ENCODE measurements at places on chromosomes 3 and 15. TPM values are rescaled to one million over a fixed set of nuclear protein-coding genes. Genes with fewer than 3 reads are reported as not detected.

DNA sequence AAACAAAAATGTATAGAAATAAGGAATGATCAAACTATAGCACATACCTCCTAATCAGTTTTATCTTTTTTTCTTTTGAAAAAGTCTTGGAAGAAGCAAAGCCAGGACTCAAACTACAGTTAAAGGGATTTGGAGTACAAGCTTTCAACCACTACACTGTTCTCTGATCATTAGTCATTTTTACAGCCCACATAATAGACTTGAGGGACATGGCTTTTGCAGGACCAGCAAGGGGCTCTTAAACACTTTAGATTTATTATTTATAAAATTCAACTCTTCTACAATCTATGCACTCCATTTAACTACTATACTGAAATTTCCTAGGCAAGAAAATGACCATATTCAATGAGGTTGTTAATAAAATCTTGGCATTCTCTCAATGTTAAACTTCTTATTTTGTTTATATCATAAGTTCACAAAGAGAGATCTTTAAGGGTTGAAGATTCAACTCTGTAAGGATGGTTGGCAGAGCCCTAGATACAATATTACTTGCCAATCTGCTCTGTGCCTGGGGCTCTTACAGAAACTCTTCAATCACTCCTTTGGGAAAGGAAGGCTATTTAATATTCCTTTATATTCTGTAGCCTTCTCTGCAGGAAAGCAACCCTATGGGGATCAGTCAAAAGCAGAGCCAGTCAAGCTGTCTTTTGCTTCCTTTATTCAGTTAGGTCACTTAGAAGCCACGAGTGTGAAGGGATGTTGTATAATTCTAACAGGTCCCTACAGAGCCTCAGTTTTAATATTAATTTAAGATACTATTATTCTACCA lies 557.7 kb upstream of the SGO1 start:
- DNase-seq: no peak

DNA sequence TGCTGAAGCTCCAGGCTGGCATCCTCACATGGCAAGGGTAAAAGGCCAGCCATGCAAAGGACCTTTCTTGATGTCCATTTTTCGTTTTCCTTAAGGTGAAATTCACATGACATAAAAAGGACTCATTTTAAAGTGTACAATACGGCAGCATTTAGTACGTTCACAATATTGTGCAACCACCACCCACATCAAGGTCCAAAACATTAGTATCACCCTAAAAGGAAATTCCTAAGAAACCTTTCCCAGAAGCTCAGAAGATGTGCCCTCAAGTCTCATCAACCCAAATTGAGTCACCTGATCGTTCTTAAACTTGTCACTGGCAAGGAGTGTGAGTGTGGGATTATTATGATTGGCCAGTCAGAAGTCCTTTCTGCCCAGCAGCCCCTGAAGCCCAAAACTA lies 250.1 kb downstream of the TLE3 start:
- DNase-seq: no peak

GRCh38 chr3:147361454-147362420 lies 44.6 kb downstream of the ZIC4 start:
- DNase-seq: no peak

DNA sequence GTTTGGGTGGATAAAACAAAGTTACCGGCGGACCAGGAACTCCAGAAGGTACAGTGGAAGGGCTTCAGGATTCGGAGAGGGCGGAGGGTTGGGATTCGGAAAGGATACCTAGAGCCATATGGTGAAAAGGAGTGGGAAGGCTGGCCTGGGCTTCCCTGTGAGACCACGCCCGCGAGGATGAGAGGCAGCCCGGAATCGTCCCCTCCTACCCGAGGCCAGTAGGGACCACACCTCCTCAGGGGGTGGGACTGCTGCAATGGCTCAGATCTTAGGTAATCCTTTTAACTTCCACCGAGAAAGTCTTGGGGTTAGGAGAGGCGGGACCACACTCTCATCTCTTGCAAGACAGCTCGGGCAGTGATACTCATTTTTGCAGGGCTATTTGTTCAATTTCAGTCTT lies 511.3 kb downstream of the OCA2 start:
- DNase-seq: no peak

Gene BNC1
- polyA plus RNA-seq: not detected

Gene GCSAM
- 4.2 TPM for polyA plus RNA-seq

DNA sequence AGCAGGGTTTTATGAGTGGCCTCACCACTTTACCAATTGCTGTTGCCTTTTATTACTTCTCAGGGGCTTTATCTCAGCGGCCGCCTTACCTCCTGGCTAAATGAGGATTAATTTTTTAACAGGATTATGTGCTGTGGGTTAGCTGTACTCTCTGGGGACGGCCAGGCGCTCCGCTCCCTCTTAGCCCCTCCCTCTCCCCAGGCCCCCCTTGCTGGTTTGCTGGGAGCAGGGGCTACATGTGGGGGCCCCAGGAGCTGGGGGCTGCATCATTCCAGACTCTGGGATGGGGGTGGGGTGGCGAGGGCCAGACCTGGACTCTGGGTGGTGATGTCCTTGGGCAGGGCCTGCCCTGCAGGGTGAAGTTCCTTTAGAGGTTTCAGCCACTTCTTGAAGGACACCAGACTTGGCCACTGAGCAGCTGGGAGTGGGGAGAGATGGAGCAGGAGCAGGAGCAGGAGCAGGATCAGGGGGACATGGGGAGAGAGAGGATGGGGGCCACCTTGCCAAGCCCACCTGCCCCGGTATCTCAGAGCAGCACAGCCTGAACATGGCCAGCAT lies 196.1 kb downstream of the GOLGA6L6 start:
- no peak for DNase-seq

- DNase-seq: no peak
Measured at GRCh38 chr3:27376109-27376772, 7.1 kb upstream of the NEK10 start.

DNA sequence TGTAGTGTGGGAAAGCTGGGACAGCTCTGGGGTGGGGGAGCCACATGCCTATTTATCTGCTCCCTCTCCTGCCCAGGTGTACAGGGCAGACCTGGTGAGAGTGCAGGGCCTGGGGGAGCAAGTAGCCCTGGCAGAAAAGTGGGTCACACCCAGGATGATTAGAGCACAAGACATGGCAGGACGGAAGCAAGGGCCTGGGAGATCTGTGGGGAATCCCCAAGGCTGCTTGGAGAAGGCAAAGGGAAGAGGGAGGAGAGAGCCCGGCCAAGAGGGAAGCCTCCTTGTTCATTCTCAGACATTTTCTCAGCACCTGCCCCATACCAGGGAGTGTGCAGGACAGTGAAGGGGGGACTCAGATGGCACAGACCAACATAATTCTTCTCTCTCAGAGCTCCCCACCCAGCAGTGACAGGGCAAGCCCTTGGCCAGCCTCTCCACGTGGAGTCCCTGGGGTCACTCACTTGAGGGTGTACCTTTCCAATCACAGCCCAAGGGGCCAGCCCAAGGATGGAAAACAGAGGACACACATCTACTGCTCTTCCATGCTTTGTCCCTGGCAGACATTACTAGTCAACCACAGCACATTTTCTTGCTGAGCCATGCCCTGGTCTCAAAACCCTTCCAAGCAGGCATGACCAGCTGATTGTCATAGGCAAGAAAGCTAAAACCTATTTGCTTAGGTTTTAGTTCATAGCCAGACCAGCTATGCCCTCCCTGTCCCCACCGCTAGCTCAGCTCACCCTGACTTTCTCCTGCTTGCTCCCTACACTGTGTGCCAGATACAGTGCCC lies 4.9 kb upstream of the DUSP7 start:
- no peak for DNase-seq

Gene ARF4
- 200 TPM for polyA plus RNA-seq

GRCh38 chr3:99970198-99970597 lies 144.1 kb downstream of the FILIP1L start:
- no peak for DNase-seq

GRCh38 chr3:98599647-98600411 lies 6.4 kb upstream of the CPOX start:
- no peak for DNase-seq

DNA sequence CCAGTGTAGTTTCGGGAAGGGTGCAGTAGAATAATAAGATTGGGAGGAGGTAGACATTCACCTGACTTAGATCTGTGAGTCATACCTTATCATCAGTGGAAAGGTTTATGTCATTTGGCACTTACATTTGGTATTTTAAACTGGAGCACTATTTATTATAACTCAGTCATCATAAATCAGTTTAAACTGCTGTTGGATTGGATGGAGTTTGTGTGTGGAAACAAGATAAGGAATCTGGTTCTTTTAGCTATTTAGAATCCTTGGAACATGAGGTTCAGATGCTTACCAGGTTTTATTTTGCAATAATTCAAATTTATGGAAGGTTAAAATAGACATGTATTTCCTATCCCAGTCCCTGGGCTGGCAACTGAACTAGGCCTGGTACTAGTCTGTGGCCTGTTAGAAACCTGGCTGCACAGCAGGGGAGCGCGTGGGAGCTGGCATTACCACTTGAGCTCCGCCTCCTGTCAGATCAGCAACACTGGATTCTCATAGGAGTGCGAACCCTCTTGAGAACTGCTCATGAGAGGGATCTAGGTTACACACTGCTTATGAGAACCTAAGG lies 34.5 kb downstream of the ZFAND6 start:
- DNase-seq: peak; percentile 73

GRCh38 chr3:17974206-17974841 lies 231.9 kb upstream of the TBC1D5 start:
- DNase-seq: peak; percentile 11

GRCh38 chr3:63912768-63913588 lies 795 bp upstream of the SCAANT1 start:
- DNase-seq: peak; percentile 80

Gene PLA1A
- not detected for polyA plus RNA-seq

- DNase-seq: peak; percentile 33
Measured at GRCh38 chr15:27686369-27686768, 412.7 kb downstream of the OCA2 start.

DNA sequence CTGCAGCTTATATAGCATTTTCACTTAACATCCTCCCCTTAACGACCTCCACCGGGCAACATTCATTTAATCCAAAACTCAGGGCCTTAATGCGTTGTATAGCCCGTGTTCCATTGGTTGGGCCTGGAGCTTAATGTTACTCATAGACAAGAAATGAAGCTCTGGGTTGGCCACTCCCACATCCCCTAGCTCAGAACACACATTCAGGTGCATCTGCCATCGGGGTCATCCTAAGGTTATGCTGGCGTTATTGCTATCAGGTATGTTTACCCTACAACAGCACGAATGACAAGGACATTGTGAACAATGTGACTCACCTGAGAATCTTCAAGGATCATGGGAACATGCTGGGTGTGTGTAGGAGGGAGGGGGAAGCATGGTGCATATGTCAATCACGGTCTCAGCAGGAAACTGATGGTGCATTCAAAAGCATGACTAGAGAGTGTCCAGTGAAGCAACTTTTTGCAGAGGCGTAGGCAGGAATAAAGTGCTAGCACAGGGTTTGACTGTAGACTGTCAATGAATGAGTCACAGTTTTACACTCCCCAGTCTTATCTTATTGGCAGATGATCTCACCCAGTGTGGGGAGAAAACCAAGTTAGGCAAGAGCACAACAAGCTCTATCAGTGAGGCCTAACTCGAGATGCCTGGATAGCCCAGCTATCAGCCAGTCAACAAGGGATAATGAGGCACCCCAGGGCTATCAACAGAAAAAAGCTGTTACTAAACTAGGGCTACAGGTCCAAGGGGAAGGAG lies 402.1 kb upstream of the MCTP2 start:
- peak; percentile 65 for DNase-seq
